Parietal lobe (tissue), 2 donors: ENCODE measurements at places on chromosomes 1 and 21. TPM values are rescaled to one million over a fixed set of nuclear protein-coding genes. Genes with fewer than 3 reads are reported as not detected.

DENND2D gene
- 0.94 TPM for total RNA-seq

ZNF593OS gene
- total RNA-seq, result not detected

NBPF4 gene
- total RNA-seq, result not detected

HCRTR1 gene
- 3.8 TPM for total RNA-seq

AMY1B gene
- not detected for total RNA-seq

CA6 gene
- not detected for total RNA-seq

CAPN2 gene
- total RNA-seq, result 46.6 TPM
